Left colon (tissue), 2 donors: ENCODE measurements at places on chromosomes 16 and 17.

DNA sequence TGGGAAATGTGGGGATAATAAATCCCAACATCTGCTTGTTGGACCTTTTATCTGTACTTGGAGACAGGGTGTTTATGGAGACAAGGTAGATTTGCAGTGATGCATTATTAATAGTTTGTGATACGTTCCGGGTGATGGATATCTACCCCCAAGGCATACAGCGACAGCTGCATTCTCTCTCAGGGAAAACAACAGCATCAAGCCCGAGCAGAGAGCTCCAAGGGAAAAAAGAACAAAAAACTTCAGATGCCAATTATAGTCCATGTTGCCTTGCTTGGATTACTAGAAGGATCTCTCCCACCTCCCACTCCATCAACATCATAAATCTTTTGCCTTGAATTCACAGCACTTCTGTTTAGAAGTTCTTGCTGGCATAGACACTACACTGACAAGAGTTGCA lies 187.5 kb upstream of the CDH11 start:
- no peak for DNase-seq

DNA sequence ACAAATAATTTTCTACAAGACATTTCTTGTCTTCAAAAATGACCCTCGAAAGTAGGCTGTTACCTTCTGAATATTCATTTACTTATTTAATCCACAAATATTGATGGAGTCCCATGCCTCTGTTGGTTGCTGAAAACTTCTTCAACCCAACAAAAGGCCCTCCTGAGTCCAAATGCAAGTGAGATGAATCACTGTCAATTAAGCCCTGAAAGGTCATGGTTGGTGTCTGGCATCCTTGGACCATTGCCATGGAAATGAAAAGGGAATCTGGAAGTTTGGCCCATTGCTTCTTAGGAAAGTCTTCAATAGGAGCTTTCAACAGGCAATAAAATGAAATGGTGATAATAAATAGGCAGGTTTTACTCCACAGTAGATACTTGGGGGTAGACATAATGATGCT lies 364.7 kb upstream of the DYNLRB2 start:
- no peak for DNase-seq

- DNase-seq, result no peak
These were observed 47.8 kb downstream of the ARHGAP27 start for GRCh38 chr17:45384789-45385262.

DNA sequence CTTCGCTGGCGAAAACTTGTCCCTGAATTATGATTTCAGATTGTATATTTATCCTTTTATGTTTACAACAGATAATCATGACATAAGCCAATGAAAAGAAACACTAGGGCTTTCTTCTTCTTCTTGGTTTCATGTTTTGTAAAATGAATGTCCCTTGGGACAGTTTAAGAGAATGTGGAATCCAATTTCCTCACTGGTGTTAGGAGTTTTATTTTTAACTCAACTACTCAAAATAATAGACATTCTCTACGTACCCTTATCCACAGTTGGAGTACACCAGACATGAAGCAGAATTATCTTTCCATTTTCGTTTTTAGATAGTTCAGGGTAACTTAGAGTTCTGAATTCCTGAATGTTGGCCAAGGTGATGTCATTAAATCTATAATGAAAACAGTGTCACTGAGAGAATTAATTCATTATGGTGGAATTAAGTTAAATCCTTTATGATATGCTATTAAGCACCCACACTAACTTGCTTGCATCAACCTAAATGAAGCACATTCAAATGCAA lies 43.4 kb downstream of the IRX6 start:
- DNase-seq, result no peak

DNA sequence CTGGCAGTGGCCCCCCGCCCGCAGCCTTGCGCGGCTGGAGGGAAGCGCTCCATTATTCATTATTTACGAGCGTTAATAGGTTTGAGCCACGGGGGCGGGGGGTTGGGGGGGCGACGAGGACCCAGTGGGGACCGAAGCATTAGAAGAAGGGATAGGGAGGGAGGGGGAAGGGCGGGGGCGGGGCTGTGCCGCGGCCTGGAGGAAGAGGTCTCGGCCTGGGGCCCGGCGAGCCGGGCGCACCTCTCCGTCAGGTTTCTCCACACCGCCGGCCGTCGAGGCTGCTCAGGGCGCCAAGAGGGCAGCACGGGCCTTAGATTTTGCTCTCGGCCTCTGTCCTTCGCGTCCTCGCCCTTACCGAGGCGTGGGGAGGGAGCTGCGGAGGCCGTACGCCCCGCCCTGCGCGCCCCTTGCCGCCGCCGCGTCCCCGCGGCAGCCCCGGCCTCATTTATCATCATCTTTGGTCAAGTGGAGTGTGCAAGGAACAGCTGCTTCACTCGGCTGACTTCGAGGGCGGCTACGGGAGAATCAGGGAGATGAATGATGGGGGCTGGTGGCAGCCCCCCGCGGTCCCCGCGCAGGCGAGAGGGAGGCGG lies 54.2 kb downstream of the SREBF1 start:
- DNase-seq, result peak; percentile 41
